ENCODE measurements at places on chromosomes 12 and 14.

DNA sequence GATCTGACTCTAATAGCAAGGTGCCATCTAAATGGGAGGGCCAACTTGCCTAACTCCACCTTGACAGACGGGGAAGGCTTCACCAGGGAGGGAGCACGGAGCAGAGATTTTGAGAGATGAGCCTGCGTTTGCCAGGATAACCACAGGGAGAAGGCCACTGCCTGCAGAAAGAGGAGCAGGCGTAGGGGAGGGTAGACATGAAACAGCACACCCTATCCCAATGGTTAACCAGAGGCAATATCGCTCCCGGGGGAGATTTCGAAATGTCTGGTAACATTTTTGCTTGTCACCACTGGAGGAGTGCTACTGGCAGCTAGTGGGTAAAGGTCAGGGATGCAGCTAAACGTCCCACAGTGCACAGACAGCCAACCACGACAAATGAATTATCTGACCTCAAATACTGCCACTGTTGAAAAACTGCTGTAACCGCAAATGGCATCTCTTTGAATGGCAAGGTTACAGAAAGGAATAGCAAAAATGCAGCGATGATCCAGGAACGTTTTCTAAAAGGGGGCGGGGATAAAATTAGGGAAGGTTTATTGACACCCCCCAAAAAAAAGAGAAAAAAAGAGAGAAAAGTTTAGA is 126.0 kb upstream of the ATF7IP start:
- no peaks in the 10 kb centered on the region for H3K27me3 ChIP-seq
- peaks cover 16% of the 10 kb centered on the region for H3K4me1 ChIP-seq
- peaks cover 6% of the 10 kb centered on the region for H3K36me3 ChIP-seq

DNA sequence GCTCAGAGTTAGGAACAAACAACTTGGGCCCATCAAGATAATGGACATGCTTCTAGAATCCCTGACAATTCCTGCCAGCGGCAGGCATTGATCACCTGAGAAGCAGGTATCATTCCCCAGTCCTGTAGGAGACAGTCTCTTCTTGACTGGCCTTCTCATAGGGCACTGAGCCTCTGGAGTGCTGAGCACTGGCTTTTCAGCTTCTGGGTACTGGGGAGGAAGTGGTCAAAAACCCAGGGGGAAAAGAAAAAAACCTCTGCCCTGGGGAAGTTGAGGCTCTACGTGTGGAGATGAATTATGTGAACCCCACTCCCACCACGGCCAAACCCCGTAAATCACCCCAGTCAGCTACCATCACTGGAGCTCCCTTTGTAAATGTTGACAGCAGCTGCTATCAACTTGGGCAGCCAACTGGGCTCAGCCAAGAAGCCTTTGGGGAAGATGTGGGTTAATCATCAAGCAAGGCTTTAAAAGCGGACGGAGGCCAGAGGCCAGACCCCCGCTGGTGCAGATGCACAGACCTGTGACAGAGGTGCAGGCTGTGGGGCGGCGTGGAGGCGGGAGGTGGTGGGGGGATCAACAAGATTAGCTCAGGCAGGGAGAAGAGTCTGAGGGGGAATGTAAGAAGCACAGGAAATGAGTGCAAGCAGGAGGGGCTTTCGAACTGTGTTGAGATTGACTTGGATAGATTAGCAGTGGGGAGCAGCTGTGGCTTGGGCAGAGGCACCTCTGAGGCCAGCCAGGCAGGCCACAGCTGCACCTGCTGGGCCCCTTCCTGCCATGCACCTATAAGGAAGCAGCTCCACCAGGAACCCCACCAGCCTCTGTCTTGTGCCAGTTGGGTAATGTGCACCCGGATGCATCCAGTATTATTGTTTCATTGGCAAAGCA is 105.4 kb upstream of the HIF1A start:
- peaks cover 58% of the 10 kb centered on the region for H3K4me1 ChIP-seq
- H3K36me3 ChIP-seq, result no peaks in the 10 kb centered on the region
- H3K27me3 ChIP-seq, result no peaks in the 10 kb centered on the region

DNA sequence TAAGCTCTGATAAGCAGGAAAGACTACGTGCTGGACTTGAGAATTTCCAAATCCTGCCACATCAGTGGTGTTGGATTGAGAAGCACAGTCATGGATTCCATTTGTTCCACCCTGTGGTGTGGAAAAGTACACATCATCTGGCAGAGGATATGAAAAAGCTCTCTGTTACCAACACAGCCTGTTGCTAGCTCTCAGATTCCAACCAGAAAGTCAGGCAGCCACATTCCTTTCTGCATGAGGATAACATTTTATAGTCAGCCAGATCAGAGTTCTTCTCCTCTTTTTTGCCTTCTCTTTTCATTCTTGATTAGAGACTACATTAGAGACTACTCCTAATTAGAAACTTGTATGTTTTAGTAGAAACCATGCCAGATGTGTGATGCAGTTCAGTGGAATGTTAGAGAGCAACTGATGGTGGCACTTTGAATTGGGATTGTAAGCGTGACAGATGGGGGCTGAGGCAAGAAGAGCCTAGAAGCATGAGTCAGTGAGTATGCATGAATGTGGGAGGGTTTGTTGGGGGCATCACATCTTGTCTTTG is 61.2 kb upstream of the STXBP6 start:
- peak; percentile 100 for DNase-seq
- peaks cover 37% of the 10 kb centered on the region for H3K4me1 ChIP-seq
- peak overlapping the region; percentile 98 for H3K27ac ChIP-seq
- no peaks in the 10 kb centered on the region for H3K27me3 ChIP-seq
- peaks cover 9% of the 10 kb centered on the region for H3K36me3 ChIP-seq

DNA sequence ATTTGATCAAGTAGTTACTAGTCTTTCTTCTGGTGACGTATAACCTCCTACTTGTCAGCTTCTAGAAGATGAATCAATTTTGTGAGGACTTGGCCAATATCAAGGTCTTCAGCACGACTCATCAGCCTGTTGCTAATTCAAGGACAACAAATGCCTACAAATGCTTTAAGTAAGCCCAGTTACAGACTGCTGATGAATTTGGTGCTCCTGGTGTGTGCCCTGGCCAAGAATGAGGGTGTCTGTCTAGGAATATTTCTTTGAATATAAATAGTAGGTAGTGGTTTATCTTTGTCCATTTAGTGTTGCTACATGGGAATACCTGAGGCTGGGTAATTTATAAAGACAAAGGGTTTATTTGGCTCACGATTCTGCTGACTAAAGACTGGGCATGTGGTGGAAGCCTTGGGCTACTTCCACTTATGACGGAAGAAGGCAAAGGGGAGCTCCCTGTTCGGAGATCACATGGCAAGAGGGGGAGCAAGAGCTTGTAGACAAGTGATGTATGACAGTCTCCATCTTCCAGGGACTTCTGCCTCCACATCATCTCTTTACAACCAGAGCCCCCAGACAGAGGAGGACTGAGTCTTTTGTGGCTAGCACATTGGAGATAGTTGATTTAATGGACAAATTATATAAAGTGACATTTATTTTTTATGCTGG is 180.2 kb downstream of the CRADD start:
- H3K4me1 ChIP-seq, result peaks cover 34% of the 10 kb centered on the region
- peak overlapping the region; percentile 15 for H3K4me3 ChIP-seq
- H3K27ac ChIP-seq, result peak overlapping the region; percentile 70
- H3K36me3 ChIP-seq, result no peaks in the 10 kb centered on the region
- no peaks in the 10 kb centered on the region for H3K27me3 ChIP-seq
- DNase-seq, result peak; percentile 86

- H3K27me3 ChIP-seq, result no peaks in the 10 kb centered on the region
- H3K27ac ChIP-seq, result peak overlapping the region; percentile 20
- peaks cover 86% of the 10 kb centered on the region for H3K4me1 ChIP-seq
- peak overlapping the region; percentile 18 for H3K4me3 ChIP-seq
These were observed 58.9 kb downstream of the NCOR2 start for GRCh38 chr12:124508381-124509079.
